Activated CD8-positive, alpha-beta memory T cell treated with anti-CD3 and anti-CD28 coated beads, Interleukin-2, amount 50 U/mL, for 48 hours (primary cell): ENCODE measurements at places on chromosomes 2 and 18.

DNA sequence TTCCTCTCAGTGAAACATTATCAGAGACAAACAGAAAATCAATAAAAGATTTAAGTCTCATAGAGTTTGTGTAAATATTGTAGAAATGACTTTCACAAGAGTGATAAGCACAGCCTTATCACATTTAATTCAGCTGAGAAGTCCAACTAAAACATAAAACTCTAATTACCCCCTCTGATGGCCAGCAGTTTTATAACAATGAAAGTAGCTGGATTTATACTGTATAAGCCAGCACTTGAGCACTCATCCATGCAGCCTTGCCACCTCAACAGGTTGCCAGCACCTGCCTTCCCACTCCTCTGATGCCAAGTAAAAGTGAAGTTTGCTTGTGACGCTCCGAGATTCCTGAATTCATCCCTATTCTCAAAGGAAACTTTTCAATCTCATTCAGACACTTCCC, 103.0 kb upstream of the STK39 start:
- DNase-seq, result no peak

GRCh38 chr2:38176619-38177021, 100.7 kb upstream of the CYP1B1 start:
- no peak for DNase-seq

DNA sequence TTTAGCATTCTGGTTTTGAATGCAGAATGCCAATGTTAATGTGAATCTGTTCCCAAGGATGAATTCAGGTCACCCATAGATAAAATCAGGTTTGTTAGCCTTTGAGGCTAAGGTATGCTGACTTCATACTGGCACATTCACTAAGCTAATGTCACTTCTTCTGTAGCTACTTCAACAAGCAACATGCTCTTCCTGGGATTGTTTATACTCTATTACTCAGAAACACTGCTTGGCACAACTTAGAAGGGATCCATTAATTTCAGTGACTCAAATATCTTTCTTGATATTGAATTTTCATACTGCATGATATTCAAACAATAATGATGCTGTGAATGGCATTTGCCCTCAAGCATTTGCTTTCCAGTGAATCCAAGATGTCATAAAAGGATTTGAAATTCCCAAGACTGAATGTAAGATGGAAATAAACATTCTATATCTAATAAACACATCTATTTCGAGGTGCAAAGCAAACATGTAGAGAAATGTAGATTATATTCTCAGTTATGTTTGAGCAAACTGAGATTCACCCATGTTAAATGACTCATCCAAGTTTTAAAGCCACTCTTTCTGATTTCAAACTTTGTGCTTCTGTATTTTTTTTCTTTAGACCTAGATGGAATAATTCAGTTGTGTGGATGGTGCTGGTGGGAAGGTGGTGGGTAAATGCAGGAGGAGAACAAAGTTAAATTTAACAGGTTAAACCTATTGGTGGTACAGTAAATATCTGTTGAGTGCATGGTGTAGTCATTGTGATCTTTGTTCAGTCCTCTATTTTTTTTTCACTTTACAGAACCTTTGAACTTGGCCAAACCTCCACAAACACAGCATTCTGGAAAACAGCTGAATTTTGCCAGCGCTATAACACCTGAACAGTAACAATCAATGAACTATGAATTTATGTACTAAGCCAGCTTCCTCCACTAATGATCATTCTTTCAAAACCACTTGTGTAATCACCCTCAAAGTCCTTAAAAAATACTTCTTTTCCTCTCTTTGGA, 162.1 kb upstream of the XIRP2 start:
- no peak for DNase-seq

DNA sequence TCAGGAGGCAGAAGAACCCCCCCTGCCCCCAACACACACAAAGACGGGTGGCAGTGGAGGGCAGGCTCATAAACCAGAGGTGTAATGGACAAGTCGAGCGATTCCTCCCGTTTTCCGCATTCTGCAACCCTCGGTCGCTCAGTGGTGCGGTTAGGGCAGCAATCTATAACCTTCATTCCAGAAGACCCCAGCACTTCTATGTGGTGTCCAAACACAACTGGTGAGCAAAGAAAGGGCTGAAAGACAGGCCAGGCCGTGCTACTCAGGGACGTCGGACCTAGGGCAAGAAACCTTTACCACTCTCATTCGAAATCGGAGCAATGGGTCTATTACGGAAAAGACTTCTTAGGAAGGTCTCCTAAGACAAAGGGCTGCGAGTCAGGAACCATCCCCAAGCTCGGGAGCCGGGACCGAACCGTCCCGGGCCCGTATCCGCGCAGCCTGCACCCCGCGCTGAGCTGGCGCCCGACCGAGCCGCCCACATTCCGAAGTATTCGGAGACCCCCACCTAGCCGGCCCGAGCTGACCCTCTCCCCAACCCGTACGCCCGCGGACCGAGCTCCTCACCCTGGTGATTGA, 568 bp downstream of the ARL5A start:
- peak; percentile 75 for DNase-seq

- DNase-seq, result no peak
These were observed 2.0 kb downstream of the IL1A start for GRCh38 chr2:112782234-112782799.

DNA sequence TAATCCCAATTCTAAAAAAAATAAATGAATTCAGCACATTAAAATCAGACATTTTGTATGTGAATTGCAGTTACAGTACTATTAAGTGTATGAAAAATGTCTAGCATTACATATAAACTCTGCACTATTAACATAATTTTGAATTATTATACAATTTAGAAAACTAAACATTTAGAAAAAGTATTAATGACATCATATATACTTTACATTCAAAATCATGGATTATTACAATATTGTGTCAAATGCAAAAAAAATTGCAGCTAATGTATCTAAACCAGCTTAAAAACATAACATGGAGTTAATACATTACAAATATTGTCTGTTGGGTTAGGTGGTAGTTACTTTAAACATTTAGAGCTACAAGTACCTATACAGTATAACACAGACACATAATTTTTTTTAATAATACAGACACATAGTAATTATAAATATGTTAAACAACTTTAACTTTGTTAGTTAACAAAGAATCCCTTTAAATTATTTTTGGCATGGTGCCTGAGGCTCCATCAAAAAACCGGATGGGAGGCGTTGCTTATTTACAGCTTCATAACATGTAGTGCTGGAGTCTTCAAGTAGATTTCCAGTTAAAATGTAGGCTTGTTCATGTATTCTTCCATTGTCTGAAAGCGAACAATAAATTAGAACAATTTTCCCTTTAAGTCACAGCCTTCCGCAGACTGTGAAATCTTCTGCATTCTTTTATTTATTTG, 79.1 kb downstream of the AP1S3 start:
- no peak for DNase-seq

DNA sequence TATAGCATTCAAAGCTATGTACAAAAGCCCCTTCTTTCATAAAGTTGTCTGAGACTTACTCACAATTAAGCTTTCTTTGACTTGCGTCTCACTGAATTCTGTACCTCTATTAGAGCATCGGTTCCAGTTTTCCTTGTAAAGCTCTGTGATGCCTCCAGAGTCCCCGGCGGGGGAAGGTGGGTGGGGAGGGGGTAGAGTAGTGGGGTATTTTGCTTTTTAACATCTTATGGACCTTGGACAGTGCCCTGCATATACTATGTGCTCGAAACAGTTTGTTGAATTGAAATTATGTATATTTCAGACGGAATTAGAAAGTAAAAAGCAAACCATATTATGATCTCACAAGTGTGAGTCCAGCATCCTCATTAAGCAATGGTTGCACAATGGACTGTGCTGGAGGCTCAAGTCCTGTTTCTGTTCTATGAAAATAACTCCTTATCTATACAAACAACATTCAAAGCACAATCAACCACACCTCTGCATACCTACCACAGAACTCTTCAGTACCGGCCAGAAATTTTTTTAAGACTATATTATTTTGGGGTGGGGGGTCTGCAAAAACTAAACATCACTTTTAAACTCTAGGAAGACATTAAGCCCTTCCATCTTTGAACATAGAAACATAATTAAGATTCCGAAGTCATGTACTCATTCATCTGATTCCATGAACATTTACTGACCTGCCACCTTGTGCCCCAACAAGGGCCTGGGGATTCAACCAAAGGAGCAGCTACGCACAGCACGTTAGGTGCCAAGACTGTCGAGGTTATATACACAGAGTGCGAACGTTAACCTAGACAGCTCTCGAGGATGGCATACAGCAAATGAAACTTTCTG, 908 bp downstream of the STAT1 start:
- no peak for DNase-seq

GRCh38 chr2:235458839-235459273, 35.0 kb upstream of the AGAP1 start:
- DNase-seq, result no peak

DNA sequence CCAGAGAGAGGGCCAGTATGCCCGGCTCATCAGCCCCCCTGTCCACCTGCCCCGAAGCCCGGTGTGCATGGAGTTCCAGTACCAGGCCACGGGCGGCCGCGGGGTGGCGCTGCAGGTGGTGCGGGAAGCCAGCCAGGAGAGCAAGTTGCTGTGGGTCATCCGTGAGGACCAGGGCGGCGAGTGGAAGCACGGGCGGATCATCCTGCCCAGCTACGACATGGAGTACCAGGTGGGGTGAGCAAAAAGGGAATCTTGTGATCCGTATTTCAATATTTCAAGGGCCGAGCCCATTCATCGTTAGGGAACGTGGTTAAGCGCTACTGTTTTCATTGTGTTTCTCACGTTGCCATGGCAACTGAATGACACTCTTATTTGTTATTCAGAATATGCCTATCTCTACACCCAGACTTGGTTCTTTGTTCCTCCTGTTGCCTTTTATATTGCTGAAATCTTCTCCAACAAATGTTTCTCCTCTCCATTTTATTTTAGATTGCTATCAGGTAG, 81.5 kb downstream of the NRP2 start:
- DNase-seq, result peak; percentile 62

GRCh38 chr2:143117225-143117624, 12.0 kb upstream of the ARHGAP15 start:
- no peak for DNase-seq

GRCh38 chr2:230258483-230258882, 32.9 kb downstream of the SP140 start:
- no peak for DNase-seq

GRCh38 chr2:8534729-8535468, 147.0 kb upstream of the ID2 start:
- no peak for DNase-seq

- DNase-seq, result no peak
These were observed 365.3 kb downstream of the TDRD15 start for GRCh38 chr2:21489080-21489479.

GRCh38 chr2:84395820-84396219, 63.3 kb downstream of the SUCLG1 start:
- DNase-seq, result no peak

DNA sequence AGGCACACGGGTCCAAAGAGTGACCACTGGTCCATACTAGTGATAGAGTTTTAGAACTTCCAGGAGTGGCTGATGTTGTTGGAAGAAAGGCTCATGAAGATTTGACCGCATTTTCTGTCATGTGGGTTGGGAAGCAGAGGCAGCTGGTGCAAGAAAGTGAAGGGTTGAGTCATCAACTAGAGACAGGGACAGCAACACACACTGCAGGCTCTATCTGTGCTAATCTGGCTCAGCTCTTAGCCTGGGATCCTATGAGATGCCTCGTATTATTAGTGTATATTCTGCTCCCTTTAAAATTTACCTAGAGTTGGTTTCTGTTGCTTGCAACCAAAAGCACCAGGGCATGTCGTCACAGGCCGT, 2.5 kb upstream of the SH3RF3 start:
- peak; percentile 42 for DNase-seq

DNA sequence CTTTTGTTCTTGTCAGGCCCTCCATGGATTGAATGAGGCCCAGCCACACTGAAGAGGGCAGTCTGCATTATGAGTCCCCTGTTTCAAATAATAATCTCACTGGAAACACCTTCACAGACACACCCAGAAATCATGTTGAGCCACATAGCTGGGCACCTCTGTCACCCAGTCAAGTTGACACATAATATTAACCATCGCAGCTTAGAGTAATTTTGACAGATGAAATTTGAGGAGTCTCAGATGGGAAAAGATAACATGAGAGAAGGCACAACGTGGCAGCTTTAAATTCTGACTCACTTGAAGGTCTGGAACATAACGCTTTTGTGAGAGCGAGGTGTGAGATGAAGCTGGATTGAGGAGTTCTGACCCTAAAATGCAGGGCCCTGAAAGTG, 70.9 kb upstream of the TMEM87B start:
- DNase-seq, result no peak

- no peak for DNase-seq
These were observed 67.8 kb upstream of the SALL3 start for GRCh38 chr18:78911751-78912283.

DNA sequence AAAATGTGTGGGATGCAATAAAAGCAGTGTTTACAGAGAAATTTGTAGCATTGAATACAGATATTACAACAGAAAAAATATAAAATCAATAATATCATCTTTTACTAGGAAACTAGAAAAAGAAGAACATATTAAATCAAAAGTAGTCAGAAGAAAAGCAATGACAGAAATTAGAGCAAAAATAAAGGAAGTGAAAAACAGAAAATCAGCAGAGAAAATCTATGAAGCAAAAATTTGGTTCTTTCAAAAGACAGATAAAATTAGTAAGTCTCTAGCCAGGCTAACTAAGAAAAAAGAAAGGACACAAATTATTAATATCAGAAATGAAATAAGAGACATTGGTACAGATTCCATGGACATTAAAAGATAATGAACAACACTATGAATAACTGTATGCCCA, 212.0 kb upstream of the MGAT5 start:
- no peak for DNase-seq

GRCh38 chr2:64204703-64205102, 60.5 kb upstream of the PELI1 start:
- DNase-seq, result no peak

GRCh38 chr2:202307690-202308089, 42.1 kb downstream of the NOP58 start:
- DNase-seq, result no peak

DNA sequence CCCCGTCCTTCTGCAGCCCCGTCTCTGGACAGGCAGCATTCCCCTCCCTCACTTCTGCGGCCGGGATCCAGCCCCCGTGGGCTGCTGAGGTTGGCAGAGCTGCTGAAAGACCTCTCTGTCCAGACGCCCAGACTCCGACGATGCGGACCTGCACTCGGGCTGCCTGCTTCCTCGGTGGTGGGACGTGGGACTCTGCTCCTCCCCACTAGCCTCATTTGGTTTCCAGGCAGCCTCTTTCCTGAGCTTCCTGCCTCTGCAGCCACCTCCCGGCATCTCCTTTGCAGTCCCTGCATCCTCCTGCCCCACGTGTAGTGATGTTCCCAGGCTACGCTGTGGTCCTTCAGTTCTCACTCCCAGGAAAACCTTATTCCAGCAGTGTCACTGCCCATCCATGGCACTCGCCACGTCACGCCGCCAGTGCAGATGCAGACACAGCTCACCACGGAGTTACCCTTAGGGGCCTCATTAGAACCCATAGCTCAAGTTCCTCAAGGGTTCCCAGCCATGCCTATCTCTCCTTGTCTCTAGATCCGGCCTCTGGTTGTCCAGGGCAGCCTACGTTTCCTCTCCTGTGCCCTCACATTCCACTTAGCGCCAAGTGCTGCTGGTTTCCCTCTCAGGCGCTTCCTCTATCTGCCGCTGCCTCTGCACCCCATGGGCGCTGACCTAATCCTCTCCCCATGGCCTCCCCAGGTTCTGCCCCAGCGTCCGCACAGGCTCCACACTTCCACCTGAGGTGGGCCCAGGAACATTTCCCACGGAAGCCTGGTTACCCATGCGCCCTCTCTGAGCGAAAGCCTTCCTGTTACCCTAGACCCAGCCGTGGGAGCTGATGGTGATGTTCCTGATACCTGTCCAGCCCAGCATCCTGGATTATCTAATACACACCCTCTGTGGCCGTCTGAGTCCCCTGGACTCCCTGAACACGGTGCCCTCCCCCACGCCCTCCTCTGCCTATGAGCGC, 318.3 kb upstream of the MYT1L start:
- no peak for DNase-seq
